ENCODE measurements at places on chromosomes 5 and 9. TPM values are rescaled to one million over a fixed set of nuclear protein-coding genes. Genes with fewer than 3 reads are reported as not detected.
A peak's percentile ranks its signal among the peaks of the same experiment; 100 is the strongest.

The GNPDA1 gene
- total RNA-seq: 166 TPM

The PCDHGA10 gene
- total RNA-seq: not detected

The PTGER4 gene
- total RNA-seq: 61.0 TPM

The NUTM2G gene
- not detected for total RNA-seq

The TAS2R1 gene
- total RNA-seq: not detected

- no peak for DNase-seq
These were observed 501.4 kb upstream of the WWC1 start for GRCh38 chr5:167790045-167790444.

DNA sequence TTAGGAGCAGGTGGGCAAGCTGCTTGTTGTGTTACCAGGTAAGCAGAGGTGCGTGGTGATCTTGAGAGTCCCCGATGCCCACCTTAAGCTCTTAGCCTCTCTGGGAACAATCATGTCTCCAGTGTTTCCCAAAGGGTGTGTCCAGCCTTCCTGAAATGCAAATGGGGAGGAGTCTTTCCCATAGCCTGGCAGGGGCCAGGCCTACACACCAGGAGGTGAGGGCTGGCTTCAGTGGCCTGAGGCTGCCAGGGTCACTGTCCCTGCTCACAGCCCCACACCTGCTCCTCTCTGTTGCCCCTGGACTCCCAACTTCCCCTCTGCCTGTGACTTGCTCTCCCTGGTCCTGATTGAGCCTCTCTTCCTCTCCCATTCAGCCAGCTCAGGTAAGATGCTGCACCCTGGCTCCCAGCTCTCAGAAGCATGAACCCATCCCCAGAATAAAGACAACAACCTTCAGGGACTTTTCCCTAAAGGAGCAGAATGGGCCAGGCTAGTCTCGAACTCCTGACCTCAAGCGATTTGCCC, 65.7 kb upstream of the PHYKPL start:
- no peak for DNase-seq

DNA sequence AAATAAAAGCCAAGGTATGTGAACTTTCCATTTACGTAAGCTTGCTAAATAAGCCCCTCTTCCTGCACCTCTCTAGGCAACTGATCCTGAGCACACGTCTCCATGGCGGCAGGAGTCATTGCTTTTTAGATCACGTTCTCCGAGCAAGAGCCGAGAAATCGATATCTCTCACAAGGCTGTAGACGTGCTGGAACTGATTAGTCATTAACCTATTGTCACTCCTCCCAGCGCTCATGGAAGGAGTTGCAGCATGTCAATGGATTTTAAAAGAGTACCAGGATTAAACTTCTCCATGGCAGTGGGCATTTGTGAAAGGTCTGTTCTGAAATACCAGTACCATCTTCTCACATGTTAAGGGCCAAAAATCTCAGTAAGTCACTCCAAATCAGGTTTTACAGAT, 4.7 kb upstream of the ADCY2 start:
- no peak for DNase-seq

- DNase-seq: peak; percentile 59
These were observed 644 bp downstream of the IER5L start for GRCh38 chr9:129177443-129177790.

GRCh38 chr9:3007326-3007725, 163.4 kb upstream of the PUM3 start:
- DNase-seq: no peak

- DNase-seq: peak; percentile 52
These were observed 14.3 kb upstream of the JADE2 start for GRCh38 chr5:134510970-134511795.

GRCh38 chr5:113128641-113129330, 152.2 kb downstream of the DCP2 start:
- no peak for DNase-seq

- DNase-seq: no peak
These were observed 374.7 kb downstream of the ZSWIM6 start for GRCh38 chr5:61706751-61707150.

DNA sequence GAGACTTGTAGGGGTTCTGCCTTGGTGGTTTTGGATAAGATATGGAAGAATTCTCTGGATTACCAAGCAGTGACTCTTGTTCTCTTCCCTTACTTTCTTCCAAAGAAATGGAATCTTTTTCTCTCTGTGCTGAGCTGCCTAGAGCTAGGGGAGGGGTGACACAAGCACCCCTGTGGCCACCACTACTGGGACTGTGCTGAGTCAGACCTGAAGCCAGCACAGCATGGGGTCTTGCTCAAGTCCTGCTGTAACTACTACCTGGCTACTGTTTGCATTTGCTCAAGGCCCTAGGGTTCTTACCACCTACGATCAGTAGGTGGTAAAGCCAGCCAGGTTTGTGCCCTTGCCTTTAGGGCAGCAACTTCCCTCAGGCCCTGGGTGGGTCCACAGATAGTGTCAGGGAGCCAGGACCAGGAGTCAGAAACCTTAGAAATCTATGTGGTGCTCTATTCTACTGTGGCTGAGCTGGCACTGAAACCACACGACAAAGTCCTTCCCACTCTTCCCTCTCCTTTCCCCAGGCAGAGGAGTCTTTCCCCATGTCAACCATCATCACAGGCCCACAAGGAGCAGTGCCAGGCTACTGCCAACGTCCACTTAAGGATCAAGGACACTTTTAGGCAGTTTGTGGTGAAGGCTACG, 53.8 kb downstream of the SREK1 start:
- no peak for DNase-seq

DNA sequence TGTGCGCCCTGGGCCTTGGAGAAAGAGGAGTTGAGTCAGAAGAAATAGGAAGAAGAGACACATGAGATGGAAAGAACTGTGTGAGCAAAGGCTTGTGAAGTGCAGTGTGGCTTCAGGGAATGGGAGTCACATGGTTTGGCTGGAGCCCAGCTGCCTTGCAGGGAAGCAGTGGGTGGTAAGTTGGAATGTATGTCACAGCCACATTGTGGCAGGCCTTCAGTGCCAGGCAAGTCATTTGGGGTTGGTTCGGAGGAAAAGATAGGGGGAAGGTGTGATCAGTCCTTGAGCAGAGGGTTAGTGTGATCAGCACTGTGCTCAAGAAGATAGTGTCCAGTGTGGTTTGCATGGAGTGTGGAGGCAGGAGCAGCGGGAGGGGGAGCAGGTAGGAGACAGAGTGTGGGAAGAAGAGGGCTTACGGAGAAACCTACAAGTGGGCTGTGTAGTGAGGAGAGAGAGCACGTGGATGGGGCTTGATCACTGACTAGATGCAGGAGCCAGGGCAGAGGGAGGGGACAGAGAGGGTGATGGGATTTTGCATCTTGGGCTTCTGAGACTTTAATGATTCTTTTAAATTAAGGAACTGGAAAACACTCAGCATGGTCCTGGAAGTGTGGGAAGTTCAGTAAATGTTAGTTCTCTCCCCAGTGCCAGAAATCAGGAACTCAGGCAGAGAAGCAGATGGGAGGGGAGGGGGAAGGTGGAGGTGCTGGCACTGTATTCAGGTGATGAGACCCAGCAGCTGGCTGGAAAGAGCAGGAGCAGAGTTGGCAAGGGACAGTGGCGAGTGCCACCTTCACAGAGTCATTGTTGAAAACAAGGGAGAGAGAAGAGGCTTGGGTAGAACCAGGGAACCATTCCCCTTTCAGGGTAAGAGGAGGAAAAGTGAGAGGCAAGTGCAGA, 46.6 kb downstream of the ARHGAP26 start:
- DNase-seq: no peak

DNA sequence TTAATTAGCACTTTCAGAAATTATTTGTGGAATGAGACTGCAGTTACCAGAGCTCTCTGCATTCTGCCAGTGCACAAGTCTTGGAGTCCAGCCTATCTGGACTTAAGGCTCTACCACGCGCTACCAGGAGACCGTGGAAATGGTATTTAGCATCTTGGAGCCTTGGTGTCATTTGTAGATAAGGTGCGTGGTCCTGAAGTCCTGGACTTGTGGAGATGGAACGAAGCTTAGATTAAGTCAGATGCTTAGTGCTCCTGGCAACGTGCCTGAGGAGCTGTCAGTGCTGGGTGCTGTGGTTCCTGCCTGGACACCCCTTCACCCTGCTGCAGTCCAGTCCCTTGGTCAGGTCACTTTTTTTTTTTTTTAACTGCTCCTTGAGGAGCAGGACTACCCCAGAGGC, 59.7 kb downstream of the RCL1 start:
- no peak for DNase-seq

GRCh38 chr5:10468256-10468655, 26.6 kb downstream of the ROPN1L start:
- DNase-seq: no peak

DNA sequence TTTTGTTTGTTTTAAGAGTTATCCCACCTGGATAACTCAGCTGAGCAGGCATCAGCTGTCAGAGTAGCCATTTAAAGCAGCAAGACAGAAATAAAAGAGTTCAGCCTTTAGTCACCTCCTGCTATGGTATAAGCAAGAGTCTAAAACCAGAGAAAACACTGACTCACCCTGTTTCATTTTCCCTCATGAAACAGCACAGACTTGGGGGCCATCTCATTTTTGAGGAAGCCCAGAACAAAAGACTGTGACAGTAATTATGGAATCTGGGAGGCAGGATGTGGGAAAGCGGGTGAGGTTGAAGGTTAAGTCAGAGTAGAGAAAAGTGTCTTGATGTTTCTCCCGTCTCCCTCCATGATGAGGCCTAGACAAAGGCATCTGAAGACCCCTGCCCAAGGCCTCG, 90.2 kb upstream of the FAM174A start:
- DNase-seq: no peak

DNA sequence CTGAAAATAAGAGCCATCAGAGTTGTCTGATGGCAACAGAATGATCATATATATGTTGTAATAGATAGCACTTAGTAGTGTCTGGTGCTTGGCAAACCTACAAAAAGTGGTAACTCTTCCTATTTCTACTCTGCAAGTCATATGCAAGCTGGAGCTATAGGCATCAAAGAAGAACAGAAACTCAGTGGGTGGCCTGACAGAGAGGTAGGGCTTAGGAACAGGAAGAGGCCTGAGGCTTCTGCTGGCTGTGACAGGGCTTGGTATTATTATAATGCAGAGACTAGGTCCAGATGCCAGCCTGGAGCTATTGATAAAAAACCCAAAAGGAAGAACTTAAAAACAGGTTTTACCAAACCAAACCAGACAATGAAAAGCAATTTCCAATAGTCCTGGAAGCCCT, 4.4 kb upstream of the DIAPH1 start:
- no peak for DNase-seq

GRCh38 chr5:56710826-56711590, 104.3 kb upstream of the MAP3K1 start:
- DNase-seq: no peak

Measured in activated naive CD4-positive, alpha-beta T cell treated with anti-CD3 and anti-CD28 coated beads, Interleukin-2, amount 50 U/mL, for 72 hours (primary cell).